ENCODE measurements at places on chromosomes 4 and X. TPM values are rescaled to one million over a fixed set of nuclear protein-coding genes. Genes with fewer than 3 reads are reported as not detected.

DNA sequence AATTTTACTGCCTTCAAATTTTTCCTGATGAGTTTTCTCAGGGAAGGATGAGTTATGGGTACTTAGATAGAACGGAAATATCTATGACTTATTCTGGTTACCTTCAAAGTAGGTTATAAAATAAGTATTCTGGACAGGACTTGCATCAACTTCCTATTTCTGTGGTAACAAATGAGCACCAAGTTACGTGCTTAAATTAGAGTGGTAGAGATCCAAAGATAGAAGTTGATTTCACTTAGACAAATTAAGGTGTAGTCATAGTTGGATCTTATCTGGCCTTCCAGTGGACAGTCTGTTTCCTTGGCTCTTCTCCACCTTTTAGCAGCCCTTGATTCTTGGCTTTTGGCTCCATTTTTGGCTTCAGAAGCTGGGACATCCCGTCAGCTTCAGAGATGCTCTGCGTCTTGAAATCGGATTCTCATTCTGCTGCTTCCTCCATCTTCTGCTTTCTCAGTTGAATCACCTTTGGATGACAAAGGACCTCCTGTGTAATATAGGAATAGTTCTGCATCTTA, 109.9 kb downstream of the ZNF518B start:
- DNase-seq = no peak

GRCh38 chrX:25968920-25969319, 169.2 kb upstream of the MAGEB18 start:
- no peak for DNase-seq

DNA sequence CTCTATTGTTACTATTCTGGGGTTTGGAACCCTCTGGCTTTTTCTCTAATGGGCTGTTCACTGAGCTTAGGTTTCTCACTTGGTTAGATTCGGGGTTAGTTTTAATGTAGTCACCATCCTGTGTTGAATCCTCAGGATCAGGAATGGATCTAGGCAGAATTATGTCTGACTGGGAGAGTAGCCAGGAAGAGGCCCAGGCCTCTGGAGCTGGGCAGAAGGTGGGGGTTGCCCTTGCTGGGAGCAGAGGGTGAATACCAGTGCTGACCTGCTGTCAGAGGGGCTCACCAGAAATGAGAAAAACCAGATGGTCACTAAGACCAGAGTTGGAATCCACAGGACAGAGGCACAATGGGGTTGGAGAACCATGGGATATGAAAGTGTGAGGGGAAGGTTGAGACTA, 126.6 kb upstream of the SLC4A4 start:
- DNase-seq = no peak

- DNase-seq = no peak
These were observed 46.2 kb downstream of the GPC4 start for GRCh38 chrX:133369065-133369464.

DNA sequence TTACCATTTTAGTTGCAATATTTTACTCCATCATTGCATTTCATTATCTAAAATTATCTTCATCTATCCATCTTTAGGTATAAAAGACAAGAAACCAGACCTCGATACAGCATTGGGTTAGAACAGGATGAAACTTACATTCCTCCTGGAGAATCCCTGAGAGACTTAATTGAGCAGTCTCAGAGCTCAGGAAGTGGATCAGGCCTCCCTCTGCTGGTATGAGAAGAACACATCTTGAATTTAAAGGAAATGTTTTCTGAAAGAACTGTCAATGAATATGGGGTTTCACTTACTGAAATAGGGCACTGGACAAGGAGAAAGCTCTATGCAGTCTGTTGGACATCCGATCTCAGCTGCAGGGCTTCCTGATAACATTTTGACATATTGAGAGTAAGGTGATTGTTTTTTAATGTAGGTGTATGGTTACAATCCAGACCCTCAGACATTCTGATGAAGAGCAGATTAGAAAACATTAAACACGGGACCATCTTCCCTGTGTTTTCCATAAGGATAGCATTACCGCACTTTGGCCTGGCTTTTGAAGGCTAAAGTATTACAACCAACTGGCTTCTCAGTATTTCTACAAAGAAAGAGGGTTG, 367.2 kb downstream of the BMPR1B start:
- peak; percentile 25 for DNase-seq

GRCh38 chr4:163959932-163960331, 465.4 kb downstream of the TMA16 start:
- no peak for DNase-seq

DNA sequence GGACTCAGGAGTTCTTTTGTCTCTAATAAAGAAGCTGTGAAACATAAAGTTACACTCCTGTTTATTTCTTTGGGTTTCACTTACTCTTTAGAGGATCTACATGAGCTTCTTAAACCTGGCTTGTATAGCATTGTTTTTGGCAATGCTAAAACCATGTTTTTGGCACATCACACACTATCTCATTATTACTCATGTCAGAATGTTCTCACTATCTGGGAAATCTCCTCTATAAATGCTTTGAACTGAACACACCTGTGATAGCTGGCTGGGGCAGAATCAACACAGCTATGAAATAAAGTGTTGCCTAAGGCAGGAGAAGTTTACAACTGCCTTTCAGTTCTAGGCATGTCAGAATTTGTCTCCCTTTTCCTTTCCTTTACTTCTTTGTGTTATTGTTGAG, 52.6 kb downstream of the SULT1B1 start:
- DNase-seq = no peak

DNA sequence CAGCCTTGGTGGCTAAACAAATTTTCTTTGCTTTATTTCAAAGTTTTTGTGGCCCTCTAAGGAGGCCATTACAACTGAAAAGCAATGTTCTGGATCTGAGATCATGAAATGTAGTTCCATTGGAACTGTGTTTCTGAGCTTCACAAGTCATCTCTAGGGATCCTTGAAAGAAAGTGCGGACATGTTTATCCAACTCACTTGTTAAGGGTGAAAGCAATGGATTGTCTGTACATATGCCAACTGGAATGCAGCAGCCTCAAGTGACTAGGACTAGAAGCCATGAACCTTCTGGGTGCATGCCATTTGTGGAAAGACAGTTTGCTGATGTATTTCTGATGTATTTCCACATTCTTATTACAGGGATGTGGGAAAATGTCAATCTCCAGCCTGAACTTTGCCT, 36.7 kb upstream of the KLHL13 start:
- DNase-seq = no peak

DNA sequence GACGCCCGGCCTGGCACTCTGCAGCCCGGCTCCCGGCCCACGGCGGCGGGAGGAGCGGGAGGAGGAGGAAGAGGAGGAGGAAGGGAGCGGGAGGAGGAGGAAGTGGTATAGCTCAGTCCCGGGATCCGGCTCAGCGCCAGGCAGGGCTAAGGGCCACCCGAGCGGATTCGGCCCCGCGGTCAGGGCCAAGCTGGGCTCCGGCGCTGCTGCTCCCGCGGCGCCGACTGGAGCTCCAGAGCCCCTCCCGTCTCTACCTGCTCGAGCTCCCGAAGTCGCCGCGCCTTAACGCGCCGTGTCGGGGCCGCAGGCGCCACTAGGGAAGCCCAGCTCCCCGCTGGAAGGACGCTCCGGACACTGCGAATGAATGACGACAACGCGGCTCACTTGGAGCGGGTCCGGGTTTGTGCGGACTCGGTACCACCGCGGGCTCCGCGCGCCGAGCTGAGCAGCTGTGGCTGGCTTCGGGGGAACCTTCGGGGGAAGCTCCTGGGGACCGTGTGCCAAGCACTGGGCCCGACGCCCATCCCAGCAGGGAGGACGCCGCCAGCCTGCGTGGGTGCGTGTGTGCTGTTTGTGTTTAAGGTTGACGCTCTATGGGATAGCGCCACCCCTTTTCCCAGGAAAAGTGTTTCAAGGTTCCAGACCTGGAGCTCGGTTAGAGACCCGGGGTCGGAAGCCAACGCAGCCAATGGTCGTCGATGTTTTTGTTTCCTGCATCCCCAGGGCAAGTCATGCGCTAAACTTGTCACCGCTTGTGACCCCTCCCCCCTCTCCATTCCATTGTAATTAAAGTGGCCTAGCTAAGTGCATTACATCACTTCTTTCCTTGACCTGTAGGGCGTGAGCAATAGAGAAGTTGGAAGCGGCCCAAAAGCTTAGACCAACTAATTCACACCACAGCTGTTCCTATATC, at the start of gene TBC1D9:
TSS of gene TBC1D9 (minus strand) at position 67 of the 913 bp plus-strand sequence. CDS start 340 bp downstream, outside the sequence.
- DNase-seq = peak; percentile 75

DNA sequence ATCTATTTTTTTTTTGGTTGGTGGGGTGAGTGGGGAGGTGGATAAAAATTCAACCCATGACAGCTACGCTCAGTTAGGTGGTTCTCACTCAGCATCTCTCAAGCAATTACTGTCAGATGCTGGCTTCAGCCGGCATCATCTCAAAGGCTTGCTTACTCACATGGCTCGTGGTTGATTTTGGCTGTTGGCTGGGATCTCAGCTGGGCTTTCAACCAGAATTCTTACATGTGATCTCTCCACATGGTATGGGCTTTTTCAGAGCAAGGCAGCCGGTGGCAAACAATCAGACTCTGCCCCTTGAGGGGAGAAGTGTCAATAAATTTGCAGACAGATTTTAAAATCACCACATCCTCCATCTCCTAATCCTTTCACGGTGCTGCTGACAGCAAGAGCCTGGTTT, 47.2 kb downstream of the SLC34A2 start:
- DNase-seq = no peak

GRCh38 chr4:1196421-1197183, 24.2 kb upstream of the SPON2 start:
- no peak for DNase-seq

DNA sequence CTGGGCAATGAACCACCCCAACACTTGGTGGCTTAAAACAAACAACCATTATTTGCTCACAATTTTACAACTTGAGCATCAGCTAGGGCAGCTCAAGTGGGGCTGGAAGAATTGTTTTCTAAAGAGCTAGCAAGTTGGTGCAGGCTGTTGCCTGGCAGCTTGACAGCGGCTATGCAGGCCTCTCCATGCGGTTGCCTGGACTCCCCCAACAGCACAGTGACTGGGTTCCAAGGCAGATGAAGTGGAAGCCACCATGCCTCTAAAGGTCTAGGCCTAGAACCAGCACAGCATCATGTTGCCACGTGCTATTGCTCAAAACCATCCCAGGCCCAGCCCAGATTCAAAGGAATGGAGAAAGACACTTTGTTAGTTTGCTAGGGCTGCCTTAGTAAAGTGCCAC, 114.8 kb downstream of the BCOR start:
- DNase-seq = no peak

DNA sequence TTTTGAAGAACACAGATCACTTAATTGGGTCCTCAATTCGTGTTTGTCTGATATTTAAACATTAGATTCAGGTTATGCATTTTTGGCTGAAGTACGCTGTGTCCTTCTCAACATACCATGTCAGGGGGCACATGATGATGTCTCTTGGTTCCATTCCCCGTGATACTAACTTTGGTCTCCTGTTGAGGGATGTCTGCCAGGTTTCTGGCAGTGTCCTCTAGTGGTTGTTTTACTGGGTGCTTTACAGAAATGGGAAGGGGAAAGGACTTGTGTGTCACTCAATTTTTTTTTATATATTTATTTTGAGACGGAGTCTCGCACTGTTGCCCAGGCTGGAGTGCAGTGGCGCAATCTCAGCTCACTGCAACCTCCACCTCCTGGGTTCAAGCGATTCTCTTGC, 58.2 kb downstream of the WWC2 start:
- no peak for DNase-seq

- DNase-seq = no peak
These were observed 5.7 kb downstream of the RAB40A start for GRCh38 chrX:103513476-103514108.

DNA sequence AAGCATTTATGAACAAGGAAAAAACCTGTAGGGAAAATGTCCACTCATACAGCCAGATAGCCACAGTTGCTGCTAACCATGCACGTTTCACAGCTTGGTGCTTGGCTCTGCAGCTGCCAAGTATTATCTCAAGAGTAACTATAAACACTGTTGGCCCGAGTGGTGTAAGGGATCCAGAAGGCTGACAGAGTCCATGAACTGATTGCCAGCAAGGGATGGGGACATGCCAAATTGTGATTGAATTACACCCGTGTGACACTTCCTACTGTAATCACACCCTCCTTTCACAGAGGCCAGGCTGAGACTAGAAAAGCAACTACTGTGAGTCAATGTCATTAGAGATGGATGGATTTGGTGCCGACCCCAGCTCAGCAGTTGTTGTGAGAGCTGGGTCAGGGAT, 223.9 kb upstream of the ANKRD50 start:
- DNase-seq = no peak

DNA sequence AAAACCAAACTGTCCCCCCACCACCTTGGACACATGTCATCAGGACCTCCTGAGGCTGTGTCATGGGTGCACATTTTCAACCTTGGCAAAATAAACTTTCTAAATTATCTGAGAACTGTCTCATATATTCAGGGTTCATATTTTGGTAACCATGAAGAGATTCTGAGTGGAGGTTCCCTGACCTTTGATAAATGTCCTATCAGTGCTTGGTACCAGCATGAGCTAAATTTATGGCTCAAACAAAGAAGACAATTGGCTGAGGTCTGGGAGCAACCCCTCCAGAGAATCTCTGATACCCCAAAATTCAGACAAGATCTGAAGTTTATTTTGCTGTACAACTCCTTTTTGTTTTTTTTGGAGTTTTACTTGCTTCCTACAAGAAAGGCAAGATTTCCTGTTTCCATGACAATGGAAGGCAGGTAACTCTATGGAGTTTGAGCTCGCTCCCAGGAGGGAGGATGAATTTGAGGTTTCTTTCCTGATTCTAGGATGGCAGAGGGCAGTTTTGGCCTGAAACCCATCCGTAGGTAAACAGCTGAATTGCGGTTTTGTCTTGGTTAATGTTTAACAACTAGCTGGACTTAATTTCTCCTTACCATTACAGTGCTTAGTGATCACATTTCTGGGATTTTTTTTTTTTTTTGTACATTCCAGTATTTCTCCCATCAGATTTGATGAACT, 14.5 kb downstream of the UGT2B15 start:
- no peak for DNase-seq

- DNase-seq = no peak
These were observed 100.3 kb upstream of the FAT1 start for GRCh38 chr4:186823989-186824388.

GRCh38 chr4:141638230-141638629, 1.8 kb downstream of the IL15 start:
- DNase-seq = no peak

GRCh38 chr4:13860126-13860525, 232.6 kb upstream of the BOD1L1 start:
- DNase-seq = no peak

GRCh38 chr4:188459381-188459780, 320.1 kb downstream of the TRIML1 start:
- DNase-seq = no peak

Gene ITIH6
- not detected for total RNA-seq

Gene COL4A5
- total RNA-seq = not detected

Gene MAGEB1
- total RNA-seq = not detected

Gene CT45A2
- not detected for total RNA-seq

Gene VCX
- not detected for total RNA-seq

Gene XAGE1A
- not detected for total RNA-seq

Gene PWWP3B
- not detected for total RNA-seq
